ENCODE measurements at places on chromosomes 16 and 17.

DNA sequence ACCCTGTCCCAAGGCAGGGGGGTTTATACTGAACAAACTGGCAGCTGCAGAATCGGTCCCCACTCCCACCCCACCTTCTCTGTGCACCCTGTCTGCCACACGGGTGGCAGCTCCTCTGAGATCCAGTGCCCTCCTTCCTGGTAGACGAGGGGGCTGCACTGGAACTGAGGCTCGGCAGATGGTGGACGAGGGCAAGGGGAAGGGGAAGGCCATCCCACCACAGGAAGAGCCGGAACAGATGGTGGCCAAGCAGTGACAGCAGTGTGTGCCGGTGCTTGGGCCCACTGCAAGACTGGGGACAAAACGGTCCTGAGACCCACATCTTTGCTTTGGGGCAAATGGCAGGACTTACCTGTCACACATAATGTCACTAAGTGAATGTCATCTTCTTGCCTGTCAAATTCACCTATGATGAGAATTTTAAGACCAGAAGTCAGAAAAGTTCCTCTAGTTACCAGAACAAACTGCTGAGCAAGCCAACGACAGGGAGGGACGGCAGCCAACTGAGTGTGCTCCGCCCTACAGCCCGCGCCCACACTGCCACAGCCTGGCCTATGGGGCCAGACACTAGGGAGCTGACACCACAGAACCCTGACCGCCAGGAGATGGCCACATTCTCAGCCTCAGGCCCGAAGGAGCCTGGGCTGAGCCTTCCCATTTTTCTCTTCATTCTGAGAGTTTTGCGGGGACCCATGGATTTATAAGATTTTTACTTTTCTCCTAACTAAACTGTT, 14.4 kb downstream of the NTAN1 start:
- no peak for DNase-seq

DNA sequence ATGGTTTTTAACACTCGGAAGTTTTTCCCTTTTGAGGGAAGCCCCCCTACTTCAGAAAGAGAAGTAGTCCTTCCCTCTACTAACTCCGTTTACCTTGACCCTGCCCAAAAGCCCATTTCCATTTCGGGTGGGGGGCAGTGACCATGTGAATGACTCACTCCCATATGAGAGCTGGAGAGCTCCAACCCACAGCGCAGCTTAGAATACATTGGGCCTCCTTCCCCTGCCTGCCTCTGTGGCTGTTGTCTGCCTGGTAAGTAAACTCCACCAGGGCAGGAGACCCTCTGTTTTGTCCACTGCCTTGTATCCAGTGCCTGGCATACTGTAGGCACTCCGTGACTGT, 985 bp downstream of the SGSM2 start:
- DNase-seq: peak; percentile 17

DNA sequence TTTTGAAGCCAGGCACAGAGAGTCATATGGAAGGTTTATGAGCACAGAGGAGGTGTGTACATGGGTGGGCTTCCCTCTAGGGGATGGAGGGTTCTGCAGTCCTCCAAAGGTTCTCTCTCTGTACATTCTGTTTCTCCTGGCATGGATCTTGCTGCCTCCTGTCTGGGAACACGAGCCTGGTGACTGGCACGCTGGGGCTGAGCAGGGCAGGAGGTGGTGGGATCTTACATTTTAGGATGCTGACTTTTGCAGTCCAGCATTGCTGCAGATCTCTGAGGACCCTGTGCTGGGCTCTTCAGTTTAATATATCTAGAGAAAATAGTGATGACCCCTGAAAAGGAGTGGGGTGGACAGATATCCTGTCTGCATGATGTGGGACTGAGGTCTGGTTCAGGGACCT, 23.0 kb downstream of the FOXL1 start:
- DNase-seq: no peak

GRCh38 chr16:76278980-76279379, 1.8 kb downstream of the CNTNAP4 start:
- peak; percentile 37 for DNase-seq
